Glomerular endothelial cell (primary cell): ENCODE measurements at places on chromosomes 7 and 10. TPM values are rescaled to one million over a fixed set of nuclear protein-coding genes. Genes with fewer than 3 reads are reported as not detected.

Gene GPR26
- total RNA-seq = not detected in 2 replicates

Gene CLRN3
- total RNA-seq = not detected in 2 replicates

Gene CH25H
- not detected in 2 replicates for total RNA-seq

Gene CPA5
- total RNA-seq = not detected in 2 replicates

Gene PRSS37
- not detected in 2 replicates for total RNA-seq

Gene BNIP3
- 127 and 134 TPM in 2 replicates for total RNA-seq

Gene ADRB1
- total RNA-seq = 0.05 and 0.93 TPM in 2 replicates

Gene ABCA13
- total RNA-seq = 0.18 and 0.44 TPM in 2 replicates

Gene LARP4B
- 34.0 and 65.3 TPM in 2 replicates for total RNA-seq

Gene HABP2
- 0.18 and 0.48 TPM in 2 replicates for total RNA-seq

- no peak for DNase-seq
Observed at GRCh38 chr10:69807122-69807521, 5.4 kb downstream of the COL13A1 start.

- no peak for DNase-seq
Observed at GRCh38 chr7:44159824-44160630, 18.9 kb upstream of the MYL7 start.

- no peak for DNase-seq
Observed at GRCh38 chr7:123662293-123662692, 6.6 kb downstream of the LMOD2 start.

DNA sequence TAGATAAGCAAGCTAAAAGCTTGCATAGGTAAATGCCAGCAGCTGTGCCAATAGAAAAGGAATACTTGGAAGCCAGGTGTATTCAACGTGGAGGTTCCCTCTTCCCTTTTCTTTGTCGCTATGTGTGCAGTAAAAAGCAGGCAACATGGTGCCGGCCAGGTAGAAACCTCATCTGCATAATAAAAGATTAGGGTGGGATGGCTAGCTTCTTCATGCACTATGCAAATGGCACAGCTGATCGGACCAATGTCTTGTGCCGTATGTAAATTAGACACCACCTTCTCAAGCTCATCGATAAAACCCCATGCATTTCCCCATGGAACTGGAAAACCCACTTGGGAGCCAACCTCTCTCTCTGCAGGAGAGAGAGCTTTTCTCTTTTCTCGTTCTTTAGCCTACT is 150.9 kb upstream of the FOXK1 start:
- DNase-seq = no peak

- DNase-seq = no peak
Observed at GRCh38 chr7:16359216-16359615, 62.1 kb downstream of the CRPPA start.

DNA sequence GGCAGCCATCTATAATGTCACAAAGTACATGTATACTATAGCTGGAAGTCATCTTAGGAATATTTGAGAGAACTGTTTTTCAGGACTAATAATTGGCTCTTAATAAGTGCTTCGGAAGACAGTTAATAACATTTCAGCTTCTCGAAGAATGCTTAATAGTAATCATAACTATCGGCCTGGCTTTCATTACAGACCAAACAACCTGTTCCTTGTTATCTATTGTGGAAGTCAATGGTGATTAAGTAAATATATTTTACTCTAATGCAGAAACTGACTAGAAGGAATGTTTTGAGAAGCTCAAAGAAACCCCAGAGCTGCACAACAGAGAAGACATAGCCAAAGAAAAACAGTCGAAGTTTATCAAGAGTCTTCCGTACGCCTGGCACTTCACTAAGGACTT is 106.8 kb upstream of the FAM133B start:
- DNase-seq = no peak

DNA sequence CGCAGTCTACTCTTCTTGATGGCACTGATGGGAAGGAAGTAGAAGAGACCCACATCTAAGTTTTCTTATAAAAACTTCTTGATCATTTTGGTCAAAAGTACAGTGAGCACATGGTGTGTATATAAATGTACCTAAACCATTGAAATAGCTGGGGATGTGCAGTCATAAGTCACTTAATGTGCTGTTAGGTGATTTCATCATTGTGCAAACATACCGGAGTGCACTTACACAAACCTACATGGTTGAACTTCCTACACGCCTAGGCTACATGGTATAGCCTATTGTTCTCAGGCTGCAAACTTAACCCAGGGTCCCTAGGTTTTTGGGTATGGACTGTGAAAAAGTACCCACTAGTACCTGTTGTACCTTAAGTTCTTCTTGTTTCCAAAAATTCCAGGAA is 123.3 kb upstream of the ZNF438 start:
- no peak for DNase-seq

DNA sequence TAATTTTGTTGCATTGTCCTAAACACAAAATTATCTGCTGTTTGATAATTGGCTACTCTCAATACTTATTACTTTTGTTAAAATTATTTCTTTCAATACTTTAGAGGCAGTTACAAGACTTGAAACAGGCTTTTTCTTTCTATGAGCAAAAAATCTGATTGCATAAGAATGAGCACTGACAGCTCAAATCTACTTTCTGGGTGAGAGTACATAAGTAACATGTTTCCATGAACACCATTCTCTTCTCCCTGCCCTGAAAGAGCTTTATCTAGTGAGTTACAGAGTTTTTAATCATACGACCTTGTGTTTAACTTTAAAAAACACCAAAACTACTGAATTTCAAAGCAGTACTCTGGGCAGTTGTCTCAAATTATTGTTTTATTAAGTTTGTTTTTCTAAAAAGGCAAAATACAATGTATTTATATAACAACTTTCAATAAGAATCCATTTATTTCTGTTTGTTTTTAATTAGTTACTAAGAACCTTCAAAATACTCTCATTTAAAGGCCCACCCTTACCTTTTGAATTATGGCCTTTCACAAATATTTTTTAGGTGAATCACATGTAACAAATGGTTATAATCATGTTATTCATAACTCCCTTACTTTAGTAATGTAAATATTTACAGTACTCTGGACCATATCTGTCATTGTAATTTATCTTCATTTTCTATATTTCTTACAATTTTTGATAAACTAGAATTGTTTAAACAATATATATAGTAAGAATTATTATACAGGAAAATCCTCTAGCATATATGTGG is 23.0 kb upstream of the TFAM start:
- DNase-seq = no peak

GRCh38 chr10:666237-667012 is 23.0 kb downstream of the DIP2C start:
- DNase-seq = no peak

- no peak for DNase-seq
Observed at GRCh38 chr7:29248713-29249382, 54.3 kb downstream of the CHN2 start.

DNA sequence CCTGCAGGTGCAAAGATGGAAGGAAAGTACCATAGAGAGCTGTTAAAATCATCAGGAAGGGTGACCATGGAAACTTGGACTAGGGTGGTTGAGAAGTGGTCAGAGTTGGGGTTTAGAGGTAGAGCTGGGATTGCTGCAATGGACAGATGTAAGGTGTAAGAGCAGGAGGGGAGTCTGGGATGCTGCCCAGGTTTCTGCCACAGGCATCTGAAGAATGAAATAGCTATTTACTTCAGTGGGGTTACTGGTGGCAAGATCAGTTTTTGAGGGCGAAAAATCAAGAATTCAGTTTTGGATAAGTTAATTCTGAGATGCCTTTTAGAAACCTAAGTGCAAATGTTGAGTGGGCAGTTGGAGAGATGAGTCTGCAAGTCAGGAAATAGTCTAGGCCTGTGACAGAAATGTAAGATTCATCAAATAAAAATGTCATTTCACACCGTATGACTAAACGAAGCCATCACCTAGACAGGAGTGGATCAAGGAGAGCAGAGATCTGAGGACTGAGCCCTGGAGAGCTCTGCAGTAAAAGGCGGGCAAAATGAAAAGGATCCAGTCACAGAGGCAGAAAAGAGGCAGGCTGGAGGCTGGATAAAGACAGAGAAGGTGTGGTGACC is 22.7 kb upstream of the TOMM7 start:
- DNase-seq = no peak

GRCh38 chr10:323651-324293 is 188.5 kb downstream of the ZMYND11 start:
- peak; percentile 48 for DNase-seq

DNA sequence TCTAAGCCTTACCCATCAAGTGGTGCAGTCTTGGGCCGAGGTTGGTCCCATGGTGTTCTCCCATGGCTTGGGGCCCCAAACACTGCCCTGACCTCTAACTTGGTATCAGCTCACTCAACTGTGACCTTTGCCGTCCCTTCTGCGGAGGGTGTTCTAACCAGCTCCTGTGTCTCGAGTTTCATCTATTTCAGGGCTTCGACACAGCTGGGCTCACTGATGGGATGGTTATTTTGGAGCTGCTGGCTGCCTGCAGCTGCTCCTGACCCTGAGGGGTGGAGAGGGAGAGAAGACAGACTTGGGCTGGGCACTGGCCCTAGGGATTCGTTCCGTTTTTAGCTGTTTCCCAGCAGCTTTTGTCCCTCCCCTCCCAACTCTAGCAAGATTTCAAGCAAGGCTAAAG is 86.9 kb downstream of the NEURL1 start:
- no peak for DNase-seq

DNA sequence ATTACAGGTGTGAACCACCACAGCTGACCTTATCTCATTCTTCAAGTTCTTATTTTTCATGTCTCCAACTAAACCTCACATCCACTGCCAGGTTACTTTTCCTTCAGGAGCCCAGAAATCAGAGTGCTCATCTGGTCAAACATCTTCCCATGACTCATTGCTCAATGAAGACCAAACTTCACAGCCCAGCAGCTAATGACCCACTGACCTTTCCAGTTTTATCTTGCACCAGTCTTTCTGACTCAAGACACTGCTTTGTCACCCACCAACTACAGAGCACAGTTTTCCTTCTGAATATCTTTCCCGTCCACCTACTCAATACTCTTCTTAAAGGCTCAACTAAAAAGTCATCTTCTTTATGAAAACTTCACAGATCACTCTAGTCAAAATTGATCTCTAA is 245.1 kb downstream of the CHCHD3 start:
- DNase-seq = no peak

DNA sequence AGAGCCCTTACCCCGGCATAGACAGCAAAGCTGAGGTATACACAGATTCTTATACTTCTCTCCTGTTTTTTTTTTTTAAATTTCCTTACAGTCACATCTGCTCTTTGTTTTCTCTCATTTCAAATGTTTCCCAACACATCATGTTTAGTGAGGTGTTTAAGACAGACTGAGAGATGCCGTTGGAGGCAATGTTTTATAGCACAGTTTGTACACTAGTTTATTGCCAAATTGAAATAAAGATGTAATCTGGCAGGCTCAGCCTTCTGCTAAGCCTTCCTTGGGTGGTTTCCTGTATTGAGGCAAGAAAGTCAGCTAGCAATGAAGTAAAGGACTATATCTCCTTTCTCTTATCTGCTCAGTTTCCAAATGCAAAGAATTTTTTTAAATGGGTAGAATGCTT is 393.4 kb downstream of the SORCS1 start:
- DNase-seq = no peak

GRCh38 chr7:157479326-157479725 is 142.5 kb downstream of the DNAJB6 start:
- no peak for DNase-seq

DNA sequence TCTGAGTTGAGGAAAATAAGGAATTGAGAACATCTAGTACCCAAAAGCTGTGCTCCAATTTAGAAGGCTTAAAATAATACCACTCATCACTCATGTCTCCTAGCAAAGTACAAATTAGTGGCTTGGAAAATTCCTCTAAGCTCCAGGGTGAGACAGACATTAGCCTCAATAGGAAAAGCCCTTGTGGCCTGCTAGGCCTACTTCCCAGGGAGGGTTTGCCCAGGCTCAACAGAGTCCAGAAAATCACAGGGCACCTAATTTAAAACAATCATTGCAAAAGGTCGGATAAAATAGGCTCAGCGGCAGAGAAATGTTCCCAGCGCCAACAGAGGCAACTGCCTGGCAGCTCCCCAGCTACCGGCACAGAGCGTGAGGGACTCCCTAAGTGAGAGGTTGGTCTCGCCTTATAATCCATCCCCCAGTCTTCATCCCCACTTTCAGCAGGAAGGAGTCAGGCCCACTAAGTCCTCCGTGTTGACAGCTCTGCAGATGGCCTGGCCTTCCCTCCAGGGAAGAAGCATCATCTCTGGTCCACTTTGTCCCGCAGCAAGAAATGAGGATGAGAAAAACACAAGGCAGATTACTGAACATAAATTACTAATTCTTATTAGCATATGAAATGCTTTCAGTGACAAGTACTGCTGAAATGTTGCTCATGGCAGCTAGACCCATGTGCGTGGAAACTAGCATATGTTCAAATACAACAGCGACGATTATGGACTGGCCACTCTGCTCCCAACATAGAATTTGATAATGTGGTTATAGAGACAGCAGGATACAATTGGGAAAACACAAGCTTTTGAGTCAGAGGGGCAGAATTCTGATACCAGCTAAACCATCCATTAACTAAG is 1177.7 kb upstream of the AUTS2 start:
- no peak for DNase-seq

- no peak for DNase-seq
Observed at GRCh38 chr10:16965344-16965616, 148.1 kb upstream of the RSU1 start.

DNA sequence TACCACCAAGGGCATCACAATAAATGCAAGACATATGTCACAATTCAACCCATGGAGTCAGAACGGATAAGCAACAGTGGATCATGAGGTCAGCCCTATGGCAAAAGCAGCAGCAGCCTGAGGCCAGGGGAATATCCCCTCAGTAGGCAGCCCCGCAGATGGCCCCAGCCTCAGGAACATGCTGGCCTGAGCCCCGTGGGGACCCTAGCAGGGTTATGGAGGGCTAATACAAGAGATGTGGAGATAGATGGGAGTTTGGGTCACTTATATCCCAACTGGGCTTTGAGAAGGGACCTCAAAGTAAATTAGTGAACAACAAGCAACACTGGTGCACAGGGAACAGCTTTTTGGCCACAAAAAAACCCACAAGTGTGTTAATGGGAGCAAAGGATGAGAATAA is 9.1 kb downstream of the TMEM72 start:
- DNase-seq = no peak
